Stimulated activated CD4-positive, alpha-beta T cell treated with anti-CD3 and anti-CD28 coated beads, Interleukin-2, amount 100 ng/mL, for 48 hours (primary cell): ENCODE measurements at places on chromosomes 16 and 17.

DNA sequence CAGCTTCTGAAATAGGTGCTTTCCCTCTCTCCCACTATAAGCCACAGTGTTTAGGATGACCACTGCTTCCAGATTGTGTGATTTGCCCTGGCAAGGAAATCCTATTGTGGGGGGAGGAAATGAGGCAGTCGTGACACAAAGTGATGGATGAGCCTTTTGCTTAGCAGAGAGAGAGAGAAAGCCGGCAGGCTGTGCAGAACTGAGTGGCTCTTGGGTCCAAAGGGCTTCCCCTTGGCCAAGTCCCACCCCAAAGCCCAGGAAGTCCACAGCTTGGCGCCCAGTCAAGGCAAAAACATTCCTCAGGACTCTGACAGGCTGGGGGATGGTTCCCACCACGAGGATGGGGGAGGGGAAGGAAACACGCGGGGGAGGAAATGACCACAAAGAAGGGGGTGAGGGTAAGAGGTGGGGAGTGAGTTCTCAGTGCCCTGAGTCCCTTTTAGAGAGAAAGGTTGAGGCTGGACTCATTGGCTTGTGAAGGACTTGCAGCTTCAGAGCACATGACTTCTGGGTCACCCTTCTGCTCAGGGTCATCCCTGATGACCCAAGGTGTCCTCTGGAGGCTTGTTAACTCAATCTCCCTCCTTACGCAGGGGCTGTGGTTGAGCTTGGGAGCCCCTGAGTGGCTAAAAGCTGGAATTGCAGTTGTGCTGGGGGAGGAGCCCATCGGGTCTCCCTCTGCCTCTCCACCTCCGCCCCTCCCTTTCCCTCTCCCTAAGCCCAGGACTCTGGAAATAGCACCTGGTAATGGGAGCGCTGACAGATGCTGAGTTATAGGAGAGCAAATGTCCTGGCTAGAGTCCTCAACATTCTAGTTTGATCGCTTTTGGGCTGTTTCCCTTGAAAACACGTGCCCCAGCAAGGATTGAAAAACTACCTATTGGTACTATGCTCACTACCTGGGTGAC is 10.3 kb upstream of the MSL1 start:
- DNase-seq = peak; percentile 62

DNA sequence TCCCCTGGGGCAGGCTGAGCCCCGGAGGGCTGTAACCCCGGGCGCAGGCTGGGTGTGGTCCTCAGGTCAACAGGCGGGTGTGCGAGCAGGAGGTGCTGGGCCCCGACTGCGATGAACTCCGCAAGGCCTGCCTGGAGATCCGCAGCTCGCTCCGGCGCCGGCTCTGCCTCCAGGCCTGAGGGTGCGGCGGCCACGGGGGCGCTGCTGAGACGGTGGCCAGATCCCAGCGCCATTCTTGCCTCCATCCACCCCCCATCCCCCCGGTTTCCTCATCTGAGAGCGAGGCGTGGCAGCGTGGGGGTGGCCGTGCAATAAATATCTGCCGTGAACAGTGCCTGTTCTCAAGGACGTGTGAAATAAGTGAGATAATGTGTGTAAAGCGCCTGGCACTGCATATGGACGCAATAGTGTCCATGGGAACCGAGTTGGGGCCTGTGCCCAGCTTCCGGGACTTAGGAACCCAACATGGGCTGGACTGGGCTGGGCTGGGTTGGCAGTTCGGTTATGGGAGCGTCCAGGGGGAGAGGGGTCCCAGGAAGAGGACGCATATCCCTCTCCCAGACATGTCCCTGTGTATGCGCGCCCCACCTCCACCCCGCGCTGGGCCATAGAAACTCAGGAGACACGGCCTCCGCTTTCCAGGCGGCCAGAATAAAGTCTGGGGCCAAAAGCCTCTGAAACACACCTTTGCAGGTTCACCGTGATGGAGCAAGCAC is 15.0 kb downstream of the ZNF213 start:
- peak; percentile 50 for DNase-seq

DNA sequence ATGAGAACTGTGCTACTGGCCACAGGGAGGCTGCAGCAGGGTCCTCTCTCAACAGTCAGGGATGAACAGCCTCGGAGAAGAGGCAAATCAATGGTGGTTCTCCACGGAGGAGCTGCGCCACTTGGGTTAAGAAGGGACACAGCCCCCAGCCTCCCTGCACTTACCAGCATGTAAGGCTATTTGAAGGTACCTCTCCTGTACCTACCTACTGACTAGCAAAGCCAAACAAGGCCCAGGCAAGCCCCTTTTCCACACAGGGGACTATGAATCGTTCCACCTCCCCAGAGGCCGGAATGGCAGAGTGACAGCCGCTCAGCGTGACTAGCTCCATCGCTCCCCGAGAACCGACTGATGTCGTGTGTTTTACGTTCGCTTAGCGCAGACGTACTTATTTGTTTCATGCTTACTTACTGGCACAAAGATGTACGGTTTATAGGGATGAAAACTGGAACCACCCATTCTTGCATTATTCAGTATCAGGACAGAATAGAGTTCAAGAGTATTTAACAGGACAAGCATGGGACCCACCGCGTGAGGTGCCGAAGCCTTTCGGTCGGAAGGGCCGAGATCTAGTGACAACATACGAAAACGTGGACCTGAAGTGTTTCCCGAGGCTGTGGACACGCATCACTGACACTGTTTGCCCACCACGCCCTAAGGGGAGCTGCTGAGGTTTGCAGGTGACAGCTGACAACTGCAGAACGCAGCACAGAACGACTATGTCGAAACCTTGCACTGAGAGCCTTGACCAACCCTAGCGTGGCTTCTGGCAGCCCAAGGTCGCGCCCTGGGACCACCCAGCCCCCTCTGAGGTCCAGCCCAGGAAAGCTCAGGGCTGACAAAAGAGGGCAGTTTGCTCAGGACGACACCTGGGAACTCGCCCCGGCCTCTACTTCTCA is 1.0 kb downstream of the TEPSIN start:
- no peak for DNase-seq

- DNase-seq = no peak
Measured at GRCh38 chr16:78513838-78514237, 414.4 kb downstream of the WWOX start.

DNA sequence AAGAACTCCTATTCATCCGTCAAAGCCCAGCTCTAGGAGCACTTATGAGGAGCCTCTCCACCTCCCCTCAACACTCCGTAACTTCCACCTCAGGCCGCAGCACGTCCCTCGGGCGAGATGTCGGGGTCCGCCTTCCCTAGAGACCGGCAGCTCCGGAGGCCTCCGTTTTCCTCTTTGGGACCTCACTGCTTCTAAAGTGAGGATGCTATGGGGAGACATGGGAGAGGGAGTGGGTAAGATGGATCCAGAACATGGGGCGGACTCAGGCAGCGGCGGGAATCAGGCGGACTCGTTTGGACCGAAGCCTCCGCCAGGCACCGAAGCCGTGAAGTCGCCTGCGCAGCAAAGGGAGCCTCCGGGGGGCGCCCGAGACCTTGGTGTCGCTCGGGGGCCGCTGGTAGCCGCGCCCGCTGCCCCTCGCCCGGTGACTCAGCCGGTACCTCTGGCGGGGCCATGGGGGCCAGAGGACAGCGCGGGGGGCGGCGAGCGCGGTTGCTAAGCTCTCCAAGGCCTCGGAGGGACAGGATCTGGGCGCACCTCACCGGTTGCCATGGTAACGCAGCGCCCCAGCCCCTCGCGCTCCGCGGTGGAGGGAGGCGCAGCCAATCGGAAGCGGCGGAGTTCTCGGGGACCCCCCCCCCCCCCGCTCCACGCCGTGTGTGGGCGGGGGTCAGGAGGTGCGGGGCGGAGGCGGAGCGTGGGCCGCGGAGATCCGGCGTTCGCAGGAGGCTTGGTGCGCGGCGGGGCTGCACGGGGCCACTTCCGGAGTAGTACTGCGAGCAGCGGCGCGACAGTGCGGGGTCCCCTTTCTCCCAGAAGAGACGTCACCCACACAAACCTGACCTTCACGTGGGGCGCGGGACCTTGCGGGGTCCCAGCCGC is 1.3 kb upstream of the HIC1 start:
- DNase-seq = peak; percentile 67

GRCh38 chr16:20937736-20938135 is 37.2 kb downstream of the LYRM1 start:
- no peak for DNase-seq

DNA sequence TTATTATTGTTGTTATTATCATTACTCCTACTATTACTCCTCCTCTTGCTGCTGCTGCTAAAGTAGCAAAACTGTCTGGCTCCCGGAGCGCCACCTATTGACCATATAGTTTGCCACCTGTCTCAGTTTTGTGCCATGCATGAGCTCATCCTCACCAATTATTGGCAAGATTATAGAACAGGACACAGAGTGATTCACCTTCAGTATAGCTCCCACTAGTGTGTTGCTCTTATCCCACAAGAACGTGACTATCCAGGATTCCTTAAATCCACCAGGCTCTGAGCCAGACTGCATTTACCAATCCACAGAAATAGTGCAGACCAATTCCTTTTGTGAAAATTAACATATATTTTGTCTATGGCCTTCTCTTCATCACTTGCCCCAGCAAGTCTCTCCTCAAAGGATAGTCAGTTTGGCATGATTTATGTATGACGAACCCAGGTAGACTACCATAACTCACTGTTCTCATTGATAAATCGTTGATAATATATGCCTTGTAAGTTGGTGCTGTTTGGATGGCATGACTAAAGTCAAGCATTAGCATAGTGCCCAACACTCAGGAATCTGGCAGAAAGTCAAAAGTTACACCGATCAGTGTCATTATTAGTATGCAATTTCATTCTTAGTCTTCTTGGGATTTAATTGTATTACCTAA is 405.5 kb upstream of the HSBP1 start:
- DNase-seq = no peak

DNA sequence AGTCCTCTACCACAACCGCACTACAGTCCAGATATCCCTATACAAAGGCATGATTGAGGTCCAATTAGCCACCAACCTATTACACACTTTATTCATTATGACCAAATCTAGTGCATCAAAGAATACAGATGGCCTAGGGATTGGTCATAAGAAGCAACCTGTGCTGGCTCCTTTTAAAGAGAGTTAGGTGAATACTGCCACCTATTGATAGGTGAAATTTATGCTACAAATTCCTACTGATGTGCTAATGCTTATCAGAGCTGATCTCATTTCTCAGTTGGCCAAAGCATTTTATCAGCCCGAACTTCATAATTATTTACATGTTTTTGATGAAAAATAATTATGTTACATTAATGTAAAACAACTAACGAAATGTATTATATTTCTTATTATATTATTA is 166.3 kb downstream of the ANKFN1 start:
- no peak for DNase-seq

GRCh38 chr17:80129006-80129565 is 17.8 kb downstream of the EIF4A3 start:
- DNase-seq = no peak

DNA sequence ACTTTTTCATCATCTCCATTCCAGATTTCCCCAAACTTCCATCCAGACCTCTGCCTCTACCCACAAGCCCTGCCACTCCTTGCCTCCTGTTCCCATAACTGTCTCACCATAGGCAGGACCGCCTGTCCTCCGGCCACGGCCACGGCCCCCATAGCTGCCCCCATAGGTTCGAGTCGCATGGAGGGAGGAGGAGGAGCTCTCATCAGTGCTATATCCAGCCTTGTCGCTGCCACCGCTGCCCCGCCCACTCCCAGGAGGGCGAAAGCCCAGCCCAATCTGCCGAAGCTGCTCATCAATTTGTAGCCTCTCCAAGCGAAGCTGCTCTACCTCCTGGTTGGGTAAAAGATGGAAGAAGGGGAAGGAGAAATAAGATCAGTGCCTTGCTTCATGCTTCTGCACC is 3.4 kb upstream of the SOX15 start:
- no peak for DNase-seq
